ENCODE measurements at places on chromosomes 3 and 15.

- DNase-seq: no peak
Observed at GRCh38 chr15:72180761-72181324, 16.7 kb downstream of the GRAMD2A start.

DNA sequence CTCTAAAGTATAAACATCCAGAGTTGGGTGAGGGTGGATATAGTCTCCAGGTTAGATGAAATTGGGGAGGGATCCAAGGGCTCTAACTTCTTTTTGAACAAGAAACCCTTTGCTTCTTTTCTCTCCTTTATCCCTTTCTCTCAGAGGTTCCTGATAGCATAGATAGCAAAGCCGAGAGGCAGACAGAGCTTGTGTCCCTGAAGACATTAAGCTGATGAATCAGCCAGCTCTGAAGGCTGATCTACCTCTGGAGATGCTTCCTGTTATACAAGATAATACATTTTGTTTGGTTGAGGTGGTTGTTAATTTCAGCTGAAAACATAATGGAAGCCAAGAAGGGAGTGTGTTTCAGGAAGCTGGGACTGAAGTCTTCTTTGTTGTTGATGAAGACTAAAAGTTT lies 193.2 kb downstream of the PDCD6IP start:
- no peak for DNase-seq

DNA sequence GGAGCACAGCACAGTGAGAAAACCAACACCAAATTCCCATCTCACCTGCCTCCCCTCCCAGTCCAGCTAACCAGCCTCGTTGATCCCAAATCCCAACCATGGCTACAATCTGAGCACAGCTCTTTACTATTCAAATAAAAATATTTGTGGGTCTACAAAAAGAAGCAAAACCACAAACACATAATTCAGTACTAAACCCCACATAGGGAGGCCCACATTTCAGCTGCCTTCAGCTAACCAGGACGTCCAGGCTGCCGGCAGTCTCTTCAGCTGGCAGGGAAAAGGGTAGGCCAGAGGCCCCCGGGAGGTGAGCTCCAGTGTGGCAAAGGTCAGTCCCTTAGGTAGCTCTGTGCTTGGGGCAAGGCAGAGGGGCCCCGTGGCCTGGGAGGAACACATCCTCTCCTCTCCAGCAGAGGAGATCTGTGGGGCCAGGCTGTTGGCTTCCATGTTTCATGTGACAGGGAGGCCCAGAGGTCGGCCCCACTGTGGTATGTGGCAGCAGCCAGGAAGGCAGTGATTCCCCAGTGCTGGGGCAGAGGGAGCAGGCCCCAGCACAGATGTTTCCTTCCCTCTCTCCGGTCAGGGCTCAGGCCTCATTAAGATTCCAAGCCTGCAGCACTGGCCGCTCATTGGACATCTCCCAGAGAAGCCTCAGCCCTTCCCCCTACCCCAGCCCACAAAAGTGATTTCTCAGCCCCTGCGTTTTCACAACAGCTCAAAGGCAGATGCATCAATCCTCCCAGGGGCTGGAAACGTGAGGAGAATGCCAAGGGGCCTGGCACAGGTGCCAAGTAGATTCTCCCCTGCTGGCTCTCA lies 381.4 kb downstream of the NTRK3 start:
- DNase-seq: no peak

GRCh38 chr3:106397006-106397405 lies 528.2 kb upstream of the CBLB start:
- DNase-seq: no peak

DNA sequence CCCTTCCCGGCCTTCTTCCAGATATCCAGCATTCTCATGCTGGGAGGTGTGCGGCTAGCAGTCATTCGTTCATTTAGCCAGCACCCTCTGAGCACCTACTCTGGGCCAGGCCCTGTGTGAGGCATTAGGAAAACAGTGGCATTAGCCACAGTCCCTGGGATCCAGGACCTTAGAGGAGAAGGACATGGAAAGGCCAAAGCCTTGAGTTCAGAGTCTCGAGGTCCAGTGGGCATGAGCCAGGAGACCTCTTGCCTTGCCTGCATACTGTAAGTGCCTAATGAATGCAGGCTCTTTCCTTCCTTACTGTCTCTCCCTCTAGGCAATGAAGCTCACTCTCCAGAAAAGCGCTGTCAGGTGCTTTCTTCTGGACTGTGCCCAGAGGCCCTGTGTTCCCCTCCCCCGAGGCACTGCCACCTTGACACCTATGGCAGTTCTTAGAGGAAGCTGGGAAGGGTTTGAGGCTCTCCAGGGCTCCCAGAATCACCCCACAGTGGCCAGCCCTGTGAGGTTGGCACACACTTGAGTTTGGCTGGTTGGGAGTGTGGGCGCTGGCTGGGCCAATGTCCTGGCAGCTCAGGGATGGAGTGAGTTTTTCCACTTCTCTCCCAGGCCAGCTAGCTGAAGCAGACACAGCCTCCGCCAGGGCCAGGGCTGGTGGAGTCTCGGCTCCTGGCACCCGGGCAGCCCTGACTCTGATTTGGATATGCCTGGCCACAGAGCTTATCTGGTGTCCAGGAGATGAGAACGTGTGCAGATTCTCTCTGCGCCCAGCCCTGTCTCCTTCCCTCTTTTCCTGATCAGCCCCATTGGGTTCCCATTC lies 5.4 kb downstream of the CORO2B start:
- no peak for DNase-seq

DNA sequence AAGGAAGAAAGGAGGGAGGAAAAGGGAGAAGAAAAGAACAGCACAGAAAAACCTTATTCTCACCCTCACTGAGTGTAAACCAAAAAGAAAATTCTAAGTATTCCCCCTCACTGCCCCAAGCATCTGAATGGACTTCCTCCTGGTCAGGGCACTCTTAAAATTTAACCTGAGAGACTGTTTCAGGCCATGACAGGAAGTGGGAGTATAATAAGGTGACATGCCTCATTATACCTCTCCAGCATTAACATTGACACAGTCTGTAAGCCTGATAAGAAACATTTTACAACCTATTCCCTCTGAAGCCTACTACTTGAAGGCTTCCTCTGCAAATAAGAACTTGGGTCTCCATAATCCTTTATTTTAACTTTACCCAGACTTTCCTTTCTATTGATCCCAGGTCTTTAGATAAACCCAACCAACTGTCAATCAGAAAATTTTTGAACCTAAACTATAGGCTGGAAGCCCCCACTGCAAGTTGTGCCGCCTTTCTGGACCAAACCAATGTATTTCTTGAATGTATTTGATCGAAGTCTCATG lies 41.7 kb downstream of the SLCO2A1 start:
- DNase-seq: no peak

- DNase-seq: no peak
Observed at GRCh38 chr3:69997631-69998307, 1.8 kb upstream of the SAMMSON start.

GRCh38 chr3:136249091-136249490 lies 1.0 kb upstream of the PCCB start:
- no peak for DNase-seq

DNA sequence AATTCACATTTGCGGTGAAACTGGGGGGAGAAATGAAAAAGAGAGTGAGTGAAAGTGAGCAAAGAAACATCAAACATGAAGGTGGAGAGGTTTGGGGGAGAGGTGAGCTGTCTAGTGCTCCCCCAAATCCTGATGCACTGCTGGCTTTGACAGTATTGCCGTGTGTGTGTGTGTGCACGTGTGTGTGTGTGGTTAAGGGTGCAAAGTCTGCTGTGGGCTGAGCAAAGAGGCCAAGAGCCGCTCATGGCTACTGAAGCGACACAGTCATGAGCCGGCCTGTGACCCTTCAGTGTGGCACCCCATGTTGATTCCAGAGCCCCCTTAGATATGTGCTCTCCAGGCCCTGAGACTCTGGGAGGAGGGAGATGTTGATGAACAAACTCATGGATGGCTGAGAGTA lies 94.3 kb downstream of the DGKG start:
- no peak for DNase-seq

GRCh38 chr3:138673641-138674530 lies 65.3 kb downstream of the FAIM start:
- no peak for DNase-seq
